ENCODE measurements at places on chromosomes 6 and 20.

DNA sequence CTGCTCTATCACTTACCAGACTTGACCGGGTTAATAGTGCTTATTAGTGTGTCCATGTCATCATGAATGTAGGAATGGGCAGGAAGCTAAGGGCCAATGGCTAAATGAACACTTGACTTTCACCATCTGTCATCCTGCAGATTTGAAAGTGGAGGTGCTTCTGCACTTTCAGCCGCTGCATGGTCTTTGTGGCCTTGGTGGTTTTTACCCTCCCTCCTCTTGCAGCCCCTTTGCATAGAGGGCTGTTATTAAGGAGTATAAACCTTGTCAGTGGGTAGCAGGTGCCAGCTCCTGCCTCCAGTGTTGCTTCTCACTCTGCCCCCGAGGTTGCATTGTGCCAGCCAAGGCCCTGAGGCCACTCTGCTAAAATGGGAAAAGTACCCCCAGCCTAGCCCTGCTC is 122.2 kb upstream of the TNFAIP3 start:
- no peak for DNase-seq

DNA sequence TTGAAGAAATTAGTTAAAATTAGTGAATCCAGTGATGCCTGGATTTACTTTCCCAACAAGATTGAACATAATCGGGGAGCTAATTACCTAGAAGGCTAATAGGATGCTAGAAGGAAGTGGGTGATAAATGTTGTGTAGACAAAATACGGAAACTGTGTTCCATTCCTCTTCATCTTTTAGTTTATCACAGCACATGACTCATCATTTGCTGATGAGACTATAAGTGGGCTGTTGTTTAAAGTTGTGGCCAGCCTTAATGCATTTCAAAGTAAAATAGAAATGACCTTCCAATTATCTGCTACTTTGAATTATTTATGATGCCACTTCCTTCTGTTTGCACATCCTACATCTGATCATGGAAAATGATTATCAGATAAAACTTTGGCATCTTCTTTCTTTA is 43.4 kb downstream of the OGFRL1 start:
- no peak for DNase-seq

- no peak for DNase-seq
Observed at GRCh38 chr20:33833333-33833732, 22.2 kb downstream of the CHMP4B start.

DNA sequence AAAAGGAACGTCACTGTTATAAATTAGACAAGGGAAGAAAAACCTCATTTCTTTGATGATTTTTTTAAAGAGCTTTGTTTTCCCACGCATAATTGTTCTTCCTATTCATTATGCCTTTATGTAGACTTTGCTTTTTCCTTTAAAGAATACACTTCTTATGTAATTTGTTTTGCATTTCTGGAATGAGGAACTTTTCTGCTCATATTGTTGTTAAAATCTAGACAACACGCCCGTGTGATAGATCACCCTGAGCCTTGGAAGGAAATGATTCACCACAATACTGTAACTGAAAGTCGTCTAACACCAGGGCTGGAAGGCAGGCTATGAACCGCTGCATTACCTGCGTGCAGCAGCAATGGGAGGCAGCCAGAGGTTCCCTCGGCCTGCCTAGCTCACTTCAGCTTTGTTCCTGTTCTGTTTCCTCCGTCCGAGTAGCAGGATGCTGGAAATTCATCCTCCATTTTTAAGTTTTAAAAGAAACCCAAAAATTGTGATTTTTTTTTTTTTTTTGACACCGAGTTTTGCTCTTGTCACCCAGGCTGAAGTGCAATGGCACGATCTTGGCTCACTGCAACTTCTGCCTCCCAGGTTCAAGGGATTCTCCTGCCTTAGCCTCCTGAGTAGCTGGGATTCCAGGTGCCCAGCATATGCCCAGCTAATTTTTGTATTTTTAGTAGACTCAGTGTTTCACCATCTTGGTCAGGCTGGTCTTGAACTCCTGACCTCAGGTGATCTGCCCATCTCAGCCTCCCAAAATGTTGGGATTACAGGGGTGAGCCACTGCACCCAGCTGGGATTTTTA is 49.6 kb upstream of the ZNF217 start:
- no peak for DNase-seq

- DNase-seq, result no peak
Observed at GRCh38 chr20:62240020-62240685, 1.8 kb downstream of the OSBPL2 start.

Data from hematopoietic multipotent progenitor cell treated with erythropoietin and hydrocortisone succinate and interleukin-3 and kit ligand, for 17 days (in vitro differentiated cells).